Stimulated activated CD4-positive, alpha-beta T cell treated with anti-CD3 and anti-CD28 coated beads, Interleukin-12 subunit alpha, Interleukin-12 subunit beta, amount 100 ng/mL, for 48 hours (primary cell): ENCODE measurements at places on chromosomes 16 and 17.

DNA sequence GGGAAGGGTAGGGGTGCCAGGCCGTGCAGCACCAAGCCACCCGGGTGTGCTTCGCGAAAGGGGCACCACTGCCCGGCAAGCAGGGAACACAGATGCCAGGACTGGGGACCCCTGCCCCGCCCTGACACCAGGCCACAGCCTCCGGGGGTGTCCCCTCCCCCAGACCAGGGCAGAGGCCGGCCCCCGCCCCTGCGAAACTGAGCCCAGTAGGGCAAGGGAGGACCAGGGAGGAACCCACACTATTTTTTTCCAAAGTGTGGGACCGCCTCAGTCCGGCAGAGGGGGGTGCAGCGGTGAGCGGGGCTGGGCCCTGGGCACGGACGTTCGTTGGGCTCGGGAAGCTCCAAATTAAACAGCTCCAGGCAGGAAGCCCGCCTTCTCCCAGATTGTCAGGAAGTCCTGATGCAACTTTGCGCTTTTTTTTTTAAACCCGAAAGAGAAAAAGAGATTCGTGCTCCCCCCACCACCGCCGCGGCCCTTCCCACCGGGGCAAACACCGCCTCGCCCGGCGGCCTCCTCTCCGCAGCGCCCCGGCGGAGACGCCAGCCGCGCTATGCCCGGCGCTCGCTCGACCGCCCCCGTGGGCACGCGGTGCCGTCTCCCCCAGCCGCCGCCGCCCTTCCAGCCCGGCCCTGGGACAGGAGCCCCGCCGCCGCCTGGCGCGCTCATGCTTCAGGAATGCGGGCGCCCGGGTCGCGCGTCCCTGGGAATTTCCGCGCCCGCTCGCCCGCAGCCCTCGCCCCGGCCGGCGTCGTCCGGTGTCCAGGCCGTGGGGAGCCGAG, 755 bp downstream of the PIEZO1 start:
- no peak for DNase-seq

GRCh38 chr17:79075446-79075750, 774 bp downstream of the ENGASE start:
- DNase-seq = no peak

- no peak for DNase-seq
Observed at GRCh38 chr16:68331879-68332410, 21.1 kb downstream of the PRMT7 start.

DNA sequence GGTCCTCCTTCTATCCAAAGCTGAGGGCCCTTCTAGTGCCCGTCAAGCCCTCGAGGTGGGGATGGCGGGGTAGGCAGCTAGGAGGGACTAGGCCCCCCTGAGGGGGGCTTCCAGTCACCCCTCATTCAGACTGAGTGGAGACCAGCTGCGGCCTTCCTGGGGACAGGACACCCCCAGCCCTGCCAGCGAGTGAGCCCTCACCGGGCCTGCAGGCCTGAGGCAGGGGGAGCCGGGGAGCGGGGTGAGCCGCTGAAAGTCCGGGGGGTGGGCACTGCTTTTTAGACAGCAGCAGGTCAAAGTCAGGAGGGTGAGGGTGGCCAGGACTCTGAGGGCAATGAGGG, 8.7 kb upstream of the KREMEN2 start:
- no peak for DNase-seq

- no peak for DNase-seq
Observed at GRCh38 chr17:5798094-5798493, 213.8 kb upstream of the NLRP1 start.

GRCh38 chr17:78082988-78083387, 45.6 kb downstream of the TMC6 start:
- no peak for DNase-seq

GRCh38 chr17:27741971-27742575, 58.3 kb downstream of the NOS2 start:
- DNase-seq = no peak

GRCh38 chr17:1203111-1203966, 23.6 kb upstream of the ABR start:
- peak; percentile 21 for DNase-seq

DNA sequence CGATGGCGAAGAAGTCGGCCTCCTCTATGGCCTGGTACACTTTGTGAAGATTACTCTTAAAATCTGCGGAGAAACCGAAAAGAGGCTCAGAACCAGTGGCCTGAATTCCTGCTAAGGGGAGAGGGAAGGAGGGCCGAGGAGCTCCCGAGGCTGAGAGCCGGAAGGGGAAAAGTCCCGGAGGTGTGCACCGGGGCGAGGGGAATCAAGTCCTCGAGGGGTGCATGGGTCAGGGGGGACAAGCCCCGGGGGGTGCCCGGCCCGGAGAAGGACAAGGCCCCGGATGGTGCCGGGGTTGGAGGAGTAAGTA, 495 bp downstream of the PARN start:
- DNase-seq = no peak

- no peak for DNase-seq
Observed at GRCh38 chr16:64151990-64152767, 969.7 kb downstream of the CDH11 start.

DNA sequence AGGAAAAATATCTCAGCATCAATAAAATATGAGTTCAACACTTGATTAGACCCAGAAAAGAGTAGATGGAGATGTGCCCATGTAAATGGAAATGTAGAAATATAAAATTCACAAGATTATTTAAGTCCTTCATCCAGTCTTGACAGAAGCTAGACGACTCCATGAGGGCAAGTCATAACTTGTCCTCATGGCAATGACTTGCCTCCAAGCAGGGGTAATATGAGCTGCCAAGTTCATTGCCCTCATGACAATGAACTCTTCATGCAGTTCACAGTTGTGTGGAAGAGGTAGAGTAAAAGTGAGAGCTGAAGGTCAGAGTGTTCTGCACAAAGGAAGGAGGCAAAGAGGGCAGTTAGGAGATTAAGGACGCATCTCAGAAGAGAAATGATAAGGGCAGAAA, 22.3 kb downstream of the CDH11 start:
- no peak for DNase-seq

- no peak for DNase-seq
Observed at GRCh38 chr17:64176556-64176955, 46.6 kb upstream of the ERN1 start.

- DNase-seq = no peak
Observed at GRCh38 chr17:31499771-31500554, 108.5 kb downstream of the RAB11FIP4 start.

DNA sequence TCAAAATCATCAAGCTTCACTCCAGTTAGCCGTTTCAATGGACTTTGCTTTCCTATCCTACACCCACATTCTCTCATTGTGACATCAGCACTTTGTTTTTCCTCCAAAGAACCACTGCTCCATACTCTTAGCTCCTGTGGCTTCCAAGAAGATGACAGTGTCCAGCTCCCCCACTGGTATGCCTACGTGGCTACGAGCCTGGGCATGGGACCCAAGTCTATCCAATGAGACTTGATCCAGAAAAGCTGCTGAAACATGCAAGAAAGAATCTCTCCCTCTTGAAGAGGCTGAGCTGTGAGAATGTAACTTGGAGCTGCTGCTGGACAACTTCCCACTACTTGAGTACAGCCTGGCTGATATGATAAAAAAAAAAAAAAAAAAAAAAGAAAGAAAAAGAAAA, 9.4 kb downstream of the TOX3 start:
- no peak for DNase-seq

DNA sequence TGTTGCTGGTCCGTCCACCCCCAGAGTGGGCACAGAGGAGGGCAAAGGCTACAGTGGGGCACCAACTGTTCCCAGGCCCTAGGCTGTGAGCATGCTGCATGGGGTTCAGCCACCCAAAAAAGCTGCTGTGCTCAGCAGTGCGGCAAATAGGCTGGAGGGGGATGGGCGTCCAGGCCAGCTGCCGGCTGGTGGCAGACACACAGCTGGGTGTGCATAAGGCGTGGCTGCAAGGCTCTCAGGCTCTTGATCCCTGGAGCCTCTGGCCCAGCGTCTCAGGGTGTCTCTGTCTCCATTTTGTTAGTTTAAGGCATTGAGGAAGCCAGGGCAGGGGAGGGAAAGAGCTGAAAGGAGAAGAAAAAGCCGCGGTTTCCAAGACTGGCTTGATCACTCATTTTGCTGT, 8.8 kb downstream of the RPL19 start:
- DNase-seq = no peak

DNA sequence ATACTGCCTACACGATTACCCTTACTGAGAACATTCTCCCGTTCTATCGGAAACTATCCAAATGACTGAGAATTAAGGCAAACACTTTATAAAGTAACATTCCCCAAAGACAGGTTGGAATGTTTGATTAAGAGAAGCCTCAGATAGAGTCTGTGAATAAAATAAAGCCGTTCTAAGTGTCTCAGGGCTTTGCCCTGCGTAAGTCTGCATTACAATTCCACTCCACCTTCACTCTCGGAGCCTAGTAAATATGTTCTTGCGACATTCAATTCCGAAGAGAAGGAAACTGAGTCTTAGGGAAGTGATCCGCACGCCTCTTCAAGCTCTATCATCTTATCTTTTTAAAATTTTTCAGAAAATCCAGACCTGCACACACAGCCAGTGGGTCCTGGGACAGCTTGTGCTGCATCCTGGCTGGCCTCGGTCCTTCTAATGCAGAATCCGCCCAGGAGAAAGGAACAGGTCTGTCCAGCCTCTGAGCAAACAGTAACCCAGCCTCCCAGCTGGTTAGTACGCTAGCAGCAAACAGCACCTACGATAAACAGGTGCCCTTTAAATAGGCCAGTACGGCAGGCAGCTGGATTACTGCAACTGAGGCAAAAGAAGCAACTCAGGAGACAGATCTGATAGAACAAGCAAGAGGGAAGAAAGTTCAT, 254.1 kb upstream of the IRX3 start:
- DNase-seq = no peak

- DNase-seq = no peak
Observed at GRCh38 chr16:69618721-69619120, 53.0 kb downstream of the NFAT5 start.

DNA sequence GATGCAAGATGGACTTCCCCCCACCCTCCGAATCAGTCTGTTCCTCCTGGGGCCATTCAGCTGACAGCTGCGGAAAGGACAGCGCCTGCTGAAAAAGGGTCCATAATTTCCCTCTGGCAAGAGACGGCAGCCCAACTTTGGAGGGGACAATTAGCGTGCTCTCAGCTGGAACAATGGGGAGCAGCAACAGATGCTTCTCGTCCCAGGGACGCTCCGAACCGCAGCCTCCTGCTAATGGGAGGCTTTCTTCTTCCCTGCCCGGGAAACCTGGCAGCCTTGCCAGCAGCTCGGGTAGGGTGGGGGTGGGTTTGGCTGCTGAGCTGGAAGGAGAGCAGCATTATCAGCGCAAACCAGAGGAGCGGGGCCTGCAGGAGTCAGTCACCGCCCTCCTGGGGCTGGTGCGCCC, 500.0 kb upstream of the SALL1 start:
- no peak for DNase-seq

- DNase-seq = no peak
Observed at GRCh38 chr16:3874794-3875692, 5.5 kb downstream of the CREBBP start.

DNA sequence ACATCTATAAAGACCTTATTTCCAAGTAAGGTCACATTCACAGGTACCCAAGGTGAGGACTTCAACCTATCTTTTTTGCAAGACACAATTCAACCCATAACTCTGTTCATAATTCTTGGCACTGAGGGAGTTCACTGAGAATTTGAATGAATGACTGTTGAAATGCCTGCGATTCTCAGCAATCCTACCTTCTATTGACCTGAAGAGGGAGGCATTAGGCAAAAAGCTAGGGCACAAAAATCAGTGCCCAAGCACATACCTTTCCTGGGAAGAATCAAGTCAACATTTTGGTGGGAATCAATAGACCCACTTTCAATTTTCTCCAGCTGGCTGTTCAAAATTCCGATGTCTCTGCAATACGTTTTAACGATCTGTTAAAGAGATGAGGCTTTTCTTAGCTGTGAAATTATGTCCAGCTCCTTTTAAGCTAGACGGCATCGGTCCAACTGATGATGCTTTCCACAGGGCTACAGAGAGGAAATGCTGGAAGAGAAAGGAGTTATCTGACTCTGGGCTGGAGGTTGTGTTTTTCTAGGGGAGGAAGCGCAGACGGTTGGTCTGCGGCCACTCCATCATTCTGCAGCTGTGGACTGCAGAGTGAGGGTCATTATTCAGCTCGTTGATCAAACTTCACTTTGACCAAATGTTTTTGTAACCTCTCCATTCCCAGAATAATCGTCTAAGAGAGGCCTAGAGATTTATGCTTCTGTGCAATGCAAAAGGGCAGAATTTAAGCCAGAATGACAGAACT, 25.2 kb downstream of the BCO1 start:
- DNase-seq = no peak

GRCh38 chr17:68507576-68507975, 4.7 kb upstream of the PRKAR1A start:
- no peak for DNase-seq

DNA sequence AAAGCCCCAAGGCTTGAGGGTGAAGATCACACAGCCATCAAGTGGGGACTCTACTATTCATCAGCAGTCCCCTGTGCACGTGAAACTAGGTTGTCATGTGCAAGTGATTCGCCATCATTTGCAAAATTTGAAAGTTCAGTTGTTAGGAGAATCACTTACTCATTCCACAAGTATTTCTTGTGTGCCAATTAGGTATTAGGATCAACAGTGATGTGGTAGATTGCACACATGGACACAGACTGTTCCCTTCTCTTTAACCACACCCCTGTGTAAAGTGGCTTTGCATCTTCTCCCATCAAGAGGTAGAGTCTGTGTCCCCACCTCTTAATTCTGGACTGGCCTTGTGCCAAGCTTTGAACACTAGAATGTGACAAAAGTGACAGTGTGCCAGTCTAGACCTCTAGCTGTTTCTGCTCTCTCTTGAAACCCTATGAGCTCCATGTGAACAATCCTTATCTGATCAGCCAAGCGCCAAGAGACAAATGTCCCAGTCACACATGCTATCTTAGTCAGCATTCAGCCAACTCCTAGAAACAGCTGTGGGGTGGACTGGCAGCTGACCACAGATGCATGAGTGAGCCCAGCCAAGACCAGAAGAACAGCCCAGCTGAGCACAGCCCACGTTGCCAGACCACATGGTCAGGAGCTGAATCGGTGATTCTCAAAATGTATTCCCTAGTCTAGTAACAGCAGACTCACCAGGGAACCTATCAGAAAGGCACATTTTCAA, 31.5 kb upstream of the SHISA9 start:
- DNase-seq = no peak

- DNase-seq = no peak
Observed at GRCh38 chr17:45834471-45835396, 9.9 kb upstream of the SPPL2C start.

- DNase-seq = no peak
Observed at GRCh38 chr17:75722076-75722475, 817 bp downstream of the ITGB4 start.

DNA sequence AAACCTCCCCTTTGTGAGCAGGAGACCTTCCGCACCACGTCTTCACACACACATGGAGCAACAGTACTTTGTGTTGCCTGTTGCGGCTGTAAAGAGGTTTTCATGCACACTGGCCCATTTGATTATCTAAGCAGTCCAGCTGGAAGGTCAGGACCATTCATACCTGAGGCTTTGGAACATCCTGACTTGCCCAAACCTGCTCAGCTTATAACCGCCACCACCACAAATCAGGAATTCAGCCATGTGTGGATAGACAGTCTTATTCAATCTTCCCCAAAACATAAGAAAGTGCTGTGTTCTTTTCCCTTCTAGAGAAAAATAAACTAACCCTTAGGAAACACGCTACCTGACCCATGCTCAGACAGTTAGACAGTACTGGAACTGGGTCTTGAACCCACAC, 81.6 kb upstream of the XYLT1 start:
- no peak for DNase-seq
